ENCODE measurements at places on chromosomes 7 and 10. TPM values are rescaled to one million over a fixed set of nuclear protein-coding genes. Genes with fewer than 3 reads are reported as not detected.

Gene PRKG1
- total RNA-seq = 58.3 TPM

GRCh38 chr10:15678851-15679250 is 40.9 kb downstream of the ITGA8 start:
- DNase-seq = no peak

GRCh38 chr7:128347647-128348097 is 4.0 kb upstream of the RBM28 start:
- no peak for DNase-seq

- no peak for DNase-seq
These were observed 2.2 kb downstream of the GIMAP4 start for GRCh38 chr7:150569245-150569955.

Gene CYP3A7
- 0.45 TPM for total RNA-seq

- DNase-seq = no peak
These were observed 520.2 kb upstream of the ZWINT start for GRCh38 chr10:56881218-56881617.

Gene GIMAP2
- 3.1 TPM for total RNA-seq

DNA sequence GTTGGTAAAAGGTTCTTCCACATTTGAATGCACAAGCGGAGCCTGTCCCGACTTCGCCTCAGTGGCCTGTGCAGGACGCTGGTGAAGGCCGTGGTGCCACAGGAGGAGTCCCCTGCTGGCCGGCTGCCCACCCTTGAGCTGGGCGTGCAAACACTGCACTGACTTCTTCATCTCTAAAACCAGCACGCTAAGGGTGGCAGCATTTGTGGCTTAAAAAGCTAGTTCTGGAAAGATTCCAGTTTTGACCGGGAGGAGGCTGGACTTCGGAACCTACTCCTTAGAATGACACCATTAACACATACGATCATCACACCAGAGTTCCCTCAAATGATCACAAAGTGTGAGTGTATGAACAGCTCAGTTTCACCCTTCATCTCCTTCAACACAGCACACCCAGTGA is 102.4 kb downstream of the SMURF1 start:
- DNase-seq = peak; percentile 13

Gene UPK3B
- 2.1 TPM for total RNA-seq

GRCh38 chr7:123220396-123220795 is 20.6 kb upstream of the SLC13A1 start:
- DNase-seq = no peak

Gene WNT16
- total RNA-seq = 6.3 TPM

Gene NRBF2
- total RNA-seq = 12.7 TPM

- no peak for DNase-seq
These were observed 27.7 kb downstream of the AGAP4 start for GRCh38 chr10:45819552-45819951.

GRCh38 chr10:74932648-74933047 is 106.2 kb downstream of the KAT6B start:
- peak; percentile 88 for DNase-seq

Gene NXPH1
- 22.4 TPM for total RNA-seq

DNA sequence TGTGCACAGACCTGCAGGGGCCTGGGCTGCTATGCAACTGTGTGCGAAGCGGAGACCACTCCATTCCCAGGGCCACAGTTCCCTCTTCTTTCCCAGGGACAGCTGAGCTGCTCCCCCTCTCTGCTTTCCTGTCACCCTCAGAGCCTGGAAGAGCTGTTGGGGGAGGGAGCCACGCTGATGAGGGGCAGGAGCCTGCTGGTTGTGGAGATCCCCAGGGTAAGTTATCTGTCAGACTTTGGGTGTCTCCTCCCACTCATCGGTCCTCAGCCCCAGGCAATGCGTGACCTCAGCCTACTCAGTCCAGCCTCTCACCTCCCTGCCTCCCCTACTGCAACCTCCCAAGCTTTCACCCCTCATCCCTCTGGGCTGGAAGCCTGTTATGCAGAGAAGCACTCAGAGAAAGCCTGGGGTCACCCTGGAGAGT is 53.5 kb downstream of the ZNF467 start:
- no peak for DNase-seq

GRCh38 chr7:18198868-18199267 is 171.2 kb upstream of the PRPS1L1 start:
- no peak for DNase-seq

- no peak for DNase-seq
These were observed 204.9 kb downstream of the DGKB start for GRCh38 chr7:14697684-14698083.

DNA sequence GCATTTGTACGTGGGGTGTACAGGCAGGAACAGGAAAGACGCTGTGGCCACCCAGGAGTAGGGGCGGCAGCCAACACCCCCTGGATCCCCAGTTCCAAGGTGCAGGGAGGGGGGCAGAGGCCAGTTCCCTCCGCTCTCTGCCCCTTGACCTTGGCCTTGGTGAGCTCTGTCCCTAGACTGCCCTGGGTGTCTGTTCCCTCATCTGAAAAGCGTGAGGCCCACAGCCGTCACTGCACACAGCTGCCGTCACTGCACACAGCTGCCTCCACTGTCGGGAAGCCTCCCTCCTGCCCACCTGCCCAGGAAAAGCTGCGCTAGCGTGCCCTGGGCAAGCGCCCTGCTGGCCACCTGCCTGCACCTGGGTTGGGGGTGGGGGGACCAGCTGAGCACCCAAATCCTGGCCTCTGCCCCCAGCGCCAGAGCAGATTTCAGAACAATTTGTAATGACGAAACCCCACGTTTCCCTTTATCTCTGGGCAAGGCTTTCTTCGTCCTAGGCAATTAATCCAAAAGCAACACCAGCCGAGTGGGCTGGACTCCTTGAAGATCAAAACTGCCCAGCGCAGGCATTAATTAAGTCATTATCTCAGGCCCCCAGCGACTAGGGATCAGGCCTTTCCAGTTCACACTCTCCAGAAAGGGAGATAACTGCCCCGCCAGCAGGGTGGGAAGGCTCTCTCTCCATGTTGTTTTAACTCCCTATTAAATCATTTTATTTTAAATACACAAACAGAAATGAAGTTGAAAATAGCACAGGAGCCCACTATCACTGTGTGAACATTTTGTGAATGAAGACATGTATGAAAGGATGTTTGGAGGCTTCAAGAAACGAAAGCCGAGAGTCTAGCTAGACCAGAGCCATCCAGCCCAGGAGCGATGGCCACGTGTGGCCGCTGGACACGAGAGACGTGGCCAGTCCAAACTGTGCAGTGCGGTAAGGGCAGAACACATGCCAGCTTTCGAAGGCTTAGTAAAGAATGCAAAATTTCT is 4.0 kb upstream of the PDGFA start:
- DNase-seq = no peak

Gene SSMEM1
- total RNA-seq = not detected

Gene PDK4
- 7.6 TPM for total RNA-seq

Gene OPN1SW
- 0.45 TPM for total RNA-seq

Gene HK1
- total RNA-seq = 63.2 TPM

DNA sequence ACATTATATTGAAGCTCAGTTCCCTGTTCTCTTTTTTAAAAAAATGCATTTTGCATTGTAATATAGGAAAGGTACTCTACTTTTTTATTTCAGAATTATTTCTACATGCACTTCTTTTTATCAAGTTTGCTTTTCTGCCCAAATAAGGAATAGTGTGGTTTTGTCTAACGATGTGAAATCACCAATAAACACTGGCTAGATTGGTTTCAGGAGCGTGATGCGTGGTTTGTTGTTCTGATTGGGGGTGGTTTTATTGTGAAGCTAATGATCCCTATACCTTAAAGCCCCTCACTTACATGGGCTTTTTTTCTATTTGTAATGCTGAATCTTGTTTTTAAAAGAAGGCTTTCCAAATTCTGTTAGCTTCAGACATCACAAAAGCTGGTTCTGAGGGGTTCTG is 17.6 kb downstream of the ENTPD7 start:
- no peak for DNase-seq

- DNase-seq = no peak
These were observed 275.8 kb upstream of the LYZL1 start for GRCh38 chr10:29012926-29013554.

- DNase-seq = no peak
These were observed 172.5 kb downstream of the SORCS1 start for GRCh38 chr10:106992055-106992454.

Gene SP4
- 48.6 TPM for total RNA-seq

- DNase-seq = no peak
These were observed 1.3 kb downstream of the POR start for GRCh38 chr7:75916259-75916658.

DNA sequence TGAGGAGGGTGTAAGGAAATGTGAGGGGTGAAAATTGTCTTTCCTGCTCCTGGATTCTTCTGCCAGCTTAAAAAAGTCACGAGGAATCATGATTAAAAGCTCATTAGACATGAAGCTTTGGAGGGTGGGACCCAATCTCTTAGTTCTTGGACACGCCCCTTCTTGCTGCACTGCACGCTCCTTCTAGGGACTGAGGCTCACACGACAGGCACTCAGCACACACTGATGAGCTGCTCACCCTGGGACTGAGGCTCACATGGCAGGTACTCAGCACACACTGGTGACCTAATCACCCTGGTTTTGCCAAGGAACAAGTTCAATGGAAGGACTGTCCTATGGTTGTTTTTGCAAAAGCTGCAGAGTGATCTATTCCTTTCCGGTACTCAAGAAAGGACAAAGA is 65.8 kb upstream of the ELMO1 start:
- DNase-seq = no peak

DNA sequence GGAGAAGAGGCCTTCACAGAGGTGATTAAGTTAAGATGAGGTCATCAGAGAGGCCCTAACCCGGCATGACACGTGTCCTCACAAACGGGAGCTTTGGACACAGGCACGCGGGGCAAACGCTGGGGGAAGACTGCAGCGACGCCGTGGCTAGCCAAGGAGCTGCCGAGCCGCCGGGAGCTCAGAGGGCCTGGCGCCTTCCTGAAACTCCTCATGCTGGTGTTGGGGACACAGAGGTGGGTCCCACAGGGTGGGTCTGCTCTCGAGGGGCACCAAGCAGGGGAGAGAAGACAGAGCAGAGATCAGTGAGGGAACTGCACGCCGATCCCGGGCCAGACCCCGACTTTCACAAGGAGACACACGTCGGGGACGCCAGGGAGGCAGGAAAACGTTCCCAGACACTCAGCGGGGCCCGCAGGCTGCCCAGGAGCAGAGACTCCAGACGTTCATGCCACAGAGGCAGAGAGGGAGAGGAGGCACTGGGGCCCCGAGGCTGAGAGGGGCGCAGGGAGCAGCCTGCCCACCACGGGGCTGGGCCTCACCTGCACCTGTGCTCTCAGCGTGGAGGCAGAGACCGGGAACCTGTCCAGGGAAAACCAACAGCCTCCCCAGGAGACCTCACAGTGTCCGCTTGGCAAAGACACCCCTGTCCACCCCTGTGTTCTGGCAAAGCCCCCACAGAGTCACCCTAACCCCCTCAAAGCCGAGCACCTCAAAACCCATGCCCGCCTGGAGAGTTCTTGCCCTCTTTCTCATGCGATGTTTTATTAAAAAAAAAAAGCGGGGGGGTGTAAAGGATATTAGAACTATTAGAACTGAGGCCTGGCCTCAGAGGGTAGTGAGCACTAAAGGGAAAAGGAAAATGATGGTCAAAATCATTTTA is 103.8 kb downstream of the PDGFA start:
- no peak for DNase-seq

Gene NDUFB8
- total RNA-seq = 123 TPM

Gene SNCG
- 8.9 TPM for total RNA-seq

GRCh38 chr7:95921543-95921942 is 149.2 kb downstream of the DYNC1I1 start:
- DNase-seq = no peak

GRCh38 chr7:136664537-136664936 is 203.9 kb upstream of the CHRM2 start:
- DNase-seq = no peak

Gene MKX
- 1.8 TPM for total RNA-seq

DNA sequence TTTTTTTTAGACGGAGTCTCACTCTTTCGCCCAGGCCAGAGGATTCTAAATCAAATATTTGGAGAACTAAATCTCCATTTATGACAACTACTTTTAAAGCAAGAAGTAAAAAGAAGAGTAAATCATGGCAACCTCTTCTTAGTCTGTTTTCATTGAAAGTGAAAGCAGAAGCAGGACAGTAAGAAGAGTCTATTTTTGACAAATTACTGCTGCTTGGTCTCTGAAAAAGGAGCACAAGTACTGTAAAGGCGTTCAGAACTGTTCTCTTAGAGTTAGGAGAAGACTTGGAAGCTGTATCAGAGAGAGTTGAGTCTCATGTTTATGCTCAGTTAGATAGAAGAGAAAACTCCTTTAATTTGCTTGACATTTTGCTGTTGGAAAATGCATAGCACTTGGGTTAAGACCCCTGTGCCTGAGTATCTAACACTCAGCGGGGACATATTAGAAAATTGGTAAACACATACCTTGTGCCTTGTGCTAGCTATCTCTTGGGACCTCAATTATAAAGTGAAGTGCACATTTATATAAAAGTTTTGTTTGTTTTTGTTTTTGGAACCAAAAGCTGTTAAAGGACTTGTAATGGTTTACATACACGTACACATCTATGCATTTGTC is 433.0 kb downstream of the ANKRD7 start:
- no peak for DNase-seq

GRCh38 chr10:18681366-18681765 is 22.1 kb downstream of the ARL5B start:
- no peak for DNase-seq

GRCh38 chr10:66642217-66642616 is 283.6 kb upstream of the LRRTM3 start:
- DNase-seq = no peak

GRCh38 chr10:103147645-103148044 is 45.4 kb downstream of the NT5C2 start:
- DNase-seq = no peak

DNA sequence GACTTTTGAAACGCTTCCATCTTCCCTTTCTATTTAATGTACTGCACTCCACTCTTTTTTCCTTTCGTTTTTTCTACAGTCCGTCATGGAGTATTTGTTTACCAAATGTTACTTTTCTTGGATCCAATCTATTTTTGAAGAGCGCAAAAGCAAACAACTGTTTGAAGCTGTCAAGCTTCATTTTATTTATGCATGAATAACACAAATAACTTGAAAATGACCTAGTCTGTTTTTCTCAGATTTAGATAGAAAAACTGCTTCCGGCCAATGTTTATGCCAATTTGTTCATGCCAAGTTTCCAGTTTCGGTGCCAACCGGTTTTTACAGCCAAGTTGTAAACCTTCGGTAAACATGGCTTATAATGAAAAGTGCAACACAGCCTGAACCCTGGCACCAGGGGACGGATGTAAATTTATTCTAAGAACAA is 150.9 kb upstream of the KLF6 start:
- DNase-seq = peak; percentile 8

GRCh38 chr10:23067939-23068775 is 27.2 kb upstream of the MSRB2 start:
- peak; percentile 53 for DNase-seq

GRCh38 chr7:84712374-84713121 is 474.3 kb downstream of the SEMA3D start:
- DNase-seq = no peak

Gene NUTM2D
- total RNA-seq = 5.1 TPM

GRCh38 chr7:96982586-96982985 is 22.8 kb upstream of the DLX6 start:
- DNase-seq = no peak

DNA sequence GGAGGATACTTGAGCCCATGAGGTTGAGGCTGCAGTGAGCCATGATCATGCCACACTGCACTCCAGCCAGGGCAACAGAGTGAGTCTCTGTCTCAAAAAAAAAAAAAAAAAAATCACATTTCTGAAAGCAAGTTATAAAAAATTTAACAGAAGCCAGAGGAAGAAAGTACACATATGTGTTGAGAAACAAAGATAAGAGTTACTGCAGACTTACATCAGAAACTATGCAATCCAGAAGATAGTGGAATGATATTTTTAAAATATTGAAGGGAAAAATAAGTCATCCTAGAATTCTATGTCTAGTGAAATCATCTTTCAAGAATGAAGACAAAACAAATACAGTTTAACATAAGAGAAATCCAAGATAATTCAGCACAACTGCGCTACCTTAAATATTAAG is 46.9 kb downstream of the ZNF518A start:
- no peak for DNase-seq

Measured in cerebellum (tissue), 4 donors.